Fibroblast of skin of right quadriceps (primary cell): ENCODE measurements at places on chromosomes 12 and 14.

DNA sequence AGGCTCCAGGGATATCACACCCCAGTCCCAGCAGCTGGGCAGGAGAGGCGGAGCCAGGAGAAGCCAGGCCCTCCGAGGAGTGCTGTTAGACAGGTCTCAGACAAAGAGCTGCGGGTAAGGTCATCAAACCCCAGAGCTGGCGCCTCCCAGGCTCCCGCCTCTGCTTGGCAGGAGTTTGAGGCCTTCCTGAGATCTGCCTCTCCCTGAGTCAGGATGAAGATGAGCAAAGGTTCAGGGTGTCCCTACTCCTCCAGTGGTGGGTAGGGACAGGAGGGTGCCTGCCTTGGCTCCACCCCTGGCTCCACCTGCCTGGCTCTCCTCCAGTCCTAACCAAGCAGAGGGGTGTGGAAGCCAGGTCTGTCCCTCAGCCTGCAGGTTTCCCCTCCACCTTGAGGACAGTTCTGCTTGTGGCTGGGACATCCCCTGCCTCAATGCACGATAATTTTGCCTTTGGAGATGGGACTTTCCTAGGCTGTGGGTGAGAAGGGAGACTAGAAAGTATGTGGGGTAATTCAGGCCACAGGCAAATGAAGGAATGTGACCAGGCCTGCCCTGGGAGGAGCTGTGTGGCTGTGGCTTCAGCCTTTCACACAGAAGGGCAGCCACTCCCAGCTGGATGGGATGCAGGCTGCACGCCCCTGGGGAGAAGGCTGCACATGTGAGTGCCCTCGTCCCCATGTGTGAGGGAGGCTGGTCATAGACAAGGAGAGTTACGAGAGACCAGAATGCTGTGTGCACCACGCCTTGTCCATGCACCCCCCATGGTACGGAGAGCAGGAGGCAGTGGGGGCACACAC lies 2.2 kb downstream of the PLEKHG6 start:
- no peak for DNase-seq

DNA sequence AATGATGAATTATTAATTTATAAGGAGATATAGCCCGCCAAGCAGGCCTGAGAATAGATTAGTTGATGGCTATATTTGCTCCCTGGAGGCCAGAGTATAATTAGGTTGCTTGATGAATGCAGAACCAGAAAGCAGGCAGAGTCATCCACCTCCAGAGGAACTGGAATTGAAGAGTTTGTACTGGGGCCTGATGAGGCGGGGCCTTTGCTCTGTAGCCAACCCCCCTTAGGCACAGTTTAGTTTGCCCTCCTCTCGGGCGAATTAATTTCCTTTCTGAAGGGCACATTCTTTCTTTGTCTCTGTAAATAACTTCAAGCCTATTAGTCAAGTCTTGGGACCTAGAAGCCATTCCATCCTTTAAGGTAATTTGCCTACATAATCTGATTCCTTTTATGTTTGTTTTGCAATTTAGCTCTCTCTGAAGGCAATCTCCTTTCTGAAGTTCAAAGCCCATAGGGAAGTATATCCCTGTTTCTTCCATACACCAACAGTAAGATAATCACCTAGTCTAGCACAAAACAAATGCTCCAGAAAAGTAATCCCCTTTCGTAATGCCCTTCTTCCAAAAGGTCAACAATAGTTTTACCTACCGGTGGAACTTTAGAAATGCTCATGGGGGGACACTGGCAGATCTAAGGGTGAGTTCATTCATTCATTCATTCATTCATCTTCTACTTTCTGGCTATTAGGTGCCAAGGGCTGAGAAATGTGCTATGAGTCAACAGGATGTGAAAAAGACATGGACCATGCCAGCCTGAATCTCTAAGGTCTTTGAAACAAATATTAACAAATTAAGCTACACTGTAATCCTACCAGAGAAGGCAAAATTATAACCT lies 84.8 kb upstream of the NUDT4 start:
- DNase-seq = no peak

DNA sequence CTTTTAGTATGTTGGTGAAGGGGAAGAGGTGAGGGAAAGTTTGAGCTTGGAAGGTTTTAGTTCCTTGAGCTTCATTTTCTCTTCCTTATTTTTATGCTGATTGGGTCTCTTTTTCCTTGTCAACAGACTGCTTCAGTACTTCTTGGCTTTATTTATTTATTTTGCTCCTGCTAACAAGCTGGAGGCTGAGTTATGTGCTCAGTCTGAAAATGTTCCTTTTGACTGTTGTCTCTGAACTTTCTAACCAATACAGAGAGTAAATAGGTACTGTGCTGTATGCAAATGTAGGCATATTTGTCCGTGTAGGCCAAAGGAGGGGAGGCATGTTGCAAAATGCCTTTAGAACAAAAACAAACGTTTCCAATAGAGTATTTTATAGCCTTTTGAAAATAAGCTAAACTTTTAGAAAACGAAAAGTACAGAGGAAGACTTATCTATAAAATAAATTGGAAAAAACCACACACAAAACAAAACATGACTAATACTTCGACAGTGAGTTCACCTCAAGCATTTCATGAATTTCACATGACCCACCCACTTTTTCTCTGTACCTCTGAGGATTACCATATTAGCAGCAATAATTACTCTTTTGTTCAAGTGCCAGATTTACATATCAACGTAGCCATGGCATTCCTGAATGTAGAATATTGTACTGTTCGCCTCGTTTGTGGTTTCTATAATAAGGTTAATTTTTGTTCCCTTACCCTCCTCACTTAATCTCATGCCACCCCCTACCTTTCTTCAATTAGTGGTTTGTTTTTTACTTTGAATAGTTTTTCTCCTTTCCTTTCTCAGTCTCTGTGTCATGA lies 4.7 kb upstream of the CREBL2 start:
- DNase-seq = peak; percentile 66

DNA sequence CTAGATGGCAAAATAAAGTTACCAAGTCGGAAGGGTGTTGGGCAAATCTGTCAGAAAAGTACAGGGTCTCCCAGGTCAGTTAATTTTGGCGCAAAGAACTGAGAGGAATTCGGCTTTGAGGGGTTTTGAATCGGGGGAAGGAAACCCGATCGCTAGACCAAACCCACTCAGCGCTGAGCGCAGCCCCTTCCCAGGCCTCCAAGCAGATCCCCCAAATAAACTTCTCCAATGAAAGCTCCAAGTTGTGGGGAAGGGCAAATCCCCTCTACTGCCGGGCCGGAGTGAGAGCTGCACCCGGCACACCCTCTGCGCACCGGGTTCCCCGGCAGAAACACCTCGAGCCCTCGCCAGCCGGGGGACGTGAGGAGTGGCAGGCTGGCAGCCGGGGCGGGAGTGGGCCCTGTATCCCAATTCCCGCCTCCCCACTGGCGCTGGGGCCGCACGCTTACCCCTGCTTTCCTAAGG lies 441 bp downstream of the E2F7 start:
- no peak for DNase-seq

- DNase-seq = peak; percentile 42
Measured at GRCh38 chr14:80587096-80587724, 354.3 kb downstream of the CEP128 start.

DNA sequence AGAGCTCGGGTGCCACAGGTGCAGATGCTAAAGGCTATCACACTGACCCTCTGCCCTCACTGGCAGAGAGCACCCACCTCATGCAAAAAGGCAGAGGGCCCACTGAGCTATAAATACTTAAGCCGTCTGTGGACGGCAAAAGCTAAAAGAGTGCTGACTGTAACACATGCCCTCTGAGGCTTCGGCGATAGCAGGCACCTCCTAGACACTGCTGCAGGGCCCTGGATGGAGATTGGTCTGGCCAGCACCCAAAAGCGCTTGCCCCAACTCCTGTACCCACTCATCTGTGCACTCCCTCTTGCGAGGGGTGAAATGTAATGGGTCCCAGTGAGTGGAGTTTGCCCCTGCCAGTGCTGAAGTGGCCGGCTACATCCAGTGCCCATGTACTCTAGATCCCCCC lies 148.7 kb downstream of the SLC16A7 start:
- no peak for DNase-seq

DNA sequence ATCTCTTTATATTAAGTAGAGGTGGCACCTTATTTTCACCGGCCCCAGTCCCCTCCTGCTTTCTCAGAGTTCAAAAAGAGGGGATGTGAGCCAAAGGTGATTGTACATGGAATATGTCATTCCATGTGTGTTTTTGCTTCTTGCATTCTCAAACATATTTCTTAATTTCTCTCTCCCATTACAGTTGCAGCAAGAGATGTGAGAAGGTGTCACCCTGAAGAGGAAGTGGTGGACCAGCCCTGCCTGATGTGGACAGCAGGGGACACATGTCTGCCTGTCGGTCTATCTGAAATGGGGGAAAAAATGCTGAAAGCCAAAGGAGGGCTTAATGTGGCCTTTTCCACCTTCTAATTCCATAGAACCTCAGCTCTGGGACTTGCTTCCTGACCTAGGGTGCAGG lies 1.9 kb upstream of the FOXN3 start:
- DNase-seq = no peak
